ENCODE measurements at places on chromosomes 3 and 15.

DNA sequence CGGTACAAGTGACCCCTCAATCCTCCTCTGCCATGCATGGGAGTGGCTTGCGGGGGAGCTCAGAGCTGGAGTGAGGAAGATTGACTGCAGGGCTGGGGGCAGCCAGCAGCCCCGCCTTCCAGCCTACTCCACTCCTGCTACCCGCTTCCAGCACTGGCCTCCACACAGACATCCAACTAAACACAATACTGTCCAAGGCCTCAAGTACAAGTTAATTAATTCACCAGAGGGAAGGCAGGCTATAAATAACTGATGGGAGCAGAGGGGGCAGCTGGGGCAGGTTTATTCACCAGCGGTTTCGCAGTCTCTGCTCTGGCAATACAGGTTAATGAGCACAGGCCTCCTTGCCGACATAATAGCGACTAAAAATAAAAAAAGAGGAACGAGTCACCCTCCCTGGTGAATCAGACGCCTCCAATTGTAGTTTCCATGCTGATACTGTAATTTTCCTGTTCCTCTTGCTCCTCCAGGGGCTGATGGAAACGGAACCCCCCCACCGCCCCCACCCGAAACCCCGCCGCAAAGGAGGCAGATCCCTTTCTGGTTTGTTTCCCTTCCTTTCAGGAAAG is 166.4 kb upstream of the TLE3 start:
- DNase-seq, result no peak

DNA sequence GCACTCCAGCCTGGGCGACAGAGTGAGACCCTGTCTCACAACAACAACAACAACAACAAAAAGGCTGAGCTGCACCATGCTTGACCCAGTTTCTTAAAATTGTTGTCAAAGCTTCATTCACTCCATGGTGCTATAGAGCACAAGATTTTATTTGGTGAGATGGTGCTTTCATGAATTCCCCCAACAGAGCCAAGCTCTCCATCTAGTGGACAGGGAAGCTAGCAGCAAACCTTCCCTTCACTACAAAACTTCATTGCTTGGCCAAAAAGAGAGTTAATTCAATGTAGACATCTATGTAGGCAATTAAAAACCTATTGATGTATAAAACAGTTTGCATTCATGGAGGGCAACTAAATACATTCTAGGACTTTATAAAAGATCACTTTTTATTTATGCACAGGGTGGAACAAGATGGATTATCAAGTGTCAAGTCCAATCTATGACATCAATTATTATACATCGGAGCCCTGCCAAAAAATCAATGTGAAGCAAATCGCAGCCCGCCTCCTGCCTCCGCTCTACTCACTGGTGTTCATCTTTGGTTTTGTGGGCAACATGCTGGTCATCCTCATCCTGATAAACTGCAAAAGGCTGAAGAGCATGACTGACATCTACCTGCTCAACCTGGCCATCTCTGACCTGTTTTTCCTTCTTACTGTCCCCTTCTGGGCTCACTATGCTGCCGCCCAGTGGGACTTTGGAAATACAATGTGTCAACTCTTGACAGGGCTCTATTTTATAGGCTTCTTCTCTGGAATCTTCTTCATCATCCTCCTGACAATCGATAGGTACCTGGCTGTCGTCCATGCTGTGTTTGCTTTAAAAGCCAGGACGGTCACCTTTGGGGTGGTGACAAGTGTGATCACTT is 2.0 kb downstream of the CCR5 start:
- no peak for DNase-seq

DNA sequence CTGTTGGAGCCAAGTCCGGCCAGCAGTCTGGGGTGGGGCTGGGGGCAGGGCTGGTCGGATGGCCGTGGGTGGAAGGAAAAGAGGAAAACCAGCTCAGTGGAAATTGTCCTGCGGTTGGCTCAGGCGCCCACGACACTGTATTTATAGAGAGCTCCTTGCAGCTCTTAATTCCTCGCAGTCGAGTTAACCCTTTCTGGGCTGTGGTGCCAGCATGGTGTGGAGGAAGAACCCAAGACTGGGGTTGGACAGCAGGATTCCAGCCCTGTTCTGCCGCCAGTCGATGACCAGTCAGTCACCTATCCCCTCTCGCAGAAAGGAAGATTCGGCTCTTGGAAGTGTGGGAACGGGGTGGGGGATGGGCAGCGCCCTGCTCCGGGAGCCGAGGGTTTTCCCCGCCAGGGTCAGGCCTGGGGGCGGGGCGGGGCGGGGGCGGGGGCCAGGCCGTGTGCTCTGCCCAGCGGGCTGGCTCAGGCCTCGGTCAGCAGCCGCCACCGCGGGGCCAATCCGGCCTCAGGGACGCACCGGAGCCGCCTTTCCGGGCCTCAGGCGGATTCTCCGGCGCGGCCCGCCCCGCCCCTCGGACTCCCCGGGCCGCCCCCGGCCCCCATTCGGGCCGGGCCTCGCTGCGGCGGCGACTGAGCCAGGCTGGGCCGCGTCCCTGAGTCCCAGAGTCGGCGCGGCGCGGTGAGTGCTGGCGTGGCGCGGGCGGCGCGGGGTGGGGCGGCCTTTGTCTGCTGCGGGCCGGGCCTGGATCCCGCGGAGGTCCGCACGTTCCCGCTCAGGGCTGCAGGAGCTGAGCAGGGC is at the start of gene CD276:
Gene CD276 (plus strand): TSS at position 607 of the 804 bp plus-strand sequence. CDS start 15,257 bp downstream, outside the sequence.
- DNase-seq, result peak; percentile 20

DNA sequence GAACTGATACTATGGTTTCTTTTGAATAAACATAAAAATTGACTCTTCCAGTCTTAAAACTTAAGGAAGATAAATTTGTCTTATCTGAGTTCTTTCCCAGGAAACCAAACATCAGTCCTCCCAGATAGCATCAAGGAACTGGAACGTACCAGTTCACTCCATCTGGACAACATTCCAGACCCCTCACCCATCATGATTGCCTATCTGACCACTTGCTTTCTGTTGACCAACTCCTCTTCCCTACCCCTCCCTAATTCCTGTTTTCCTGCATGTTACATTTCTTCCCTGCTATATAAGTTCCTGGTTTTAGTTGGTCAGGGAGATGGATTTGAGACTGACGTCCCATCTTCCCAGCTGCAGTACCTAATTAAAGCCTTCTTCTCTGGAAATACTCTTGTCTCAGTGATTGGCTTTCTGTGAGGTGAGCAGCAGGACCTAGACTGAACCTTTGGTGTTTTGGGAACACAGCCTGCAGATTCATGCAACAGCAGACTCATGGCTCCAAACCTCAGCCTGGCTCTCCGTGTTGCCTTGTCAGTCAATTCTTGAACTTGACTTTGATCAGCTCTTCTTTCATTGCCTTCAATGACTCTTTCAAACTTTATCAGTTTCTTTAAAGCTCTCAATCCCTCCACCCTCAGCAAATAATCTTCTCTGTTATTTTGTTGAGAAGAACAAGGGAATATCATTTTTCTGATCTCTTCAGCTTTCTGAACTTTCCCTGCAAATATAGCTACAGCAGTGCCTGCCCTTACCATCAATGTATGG is 123.6 kb downstream of the RPL22L1 start:
- no peak for DNase-seq

Data from amniotic stem cell (primary cell).